K562 (cell line): ENCODE measurements at places on chromosomes 2 and 18. TPM values are rescaled to one million over a fixed set of nuclear protein-coding genes. Genes with fewer than 3 reads are reported as not detected.
A peak's percentile ranks its signal among the peaks of the same experiment; 100 is the strongest.

GRCh38 chr18:36183033-36183432, 4.3 kb upstream of the MOCOS start:
- no peaks in the 10 kb centered on the region for H3K27me3 ChIP-seq
- H3K4me1 ChIP-seq: peaks cover 23% of the 10 kb centered on the region
- no peaks in the 10 kb centered on the region for H3K36me3 ChIP-seq
- no peak overlapping the region for H3K4me3 ChIP-seq
- no peak for DNase-seq
- no peak overlapping the region for H3K27ac ChIP-seq

DNA sequence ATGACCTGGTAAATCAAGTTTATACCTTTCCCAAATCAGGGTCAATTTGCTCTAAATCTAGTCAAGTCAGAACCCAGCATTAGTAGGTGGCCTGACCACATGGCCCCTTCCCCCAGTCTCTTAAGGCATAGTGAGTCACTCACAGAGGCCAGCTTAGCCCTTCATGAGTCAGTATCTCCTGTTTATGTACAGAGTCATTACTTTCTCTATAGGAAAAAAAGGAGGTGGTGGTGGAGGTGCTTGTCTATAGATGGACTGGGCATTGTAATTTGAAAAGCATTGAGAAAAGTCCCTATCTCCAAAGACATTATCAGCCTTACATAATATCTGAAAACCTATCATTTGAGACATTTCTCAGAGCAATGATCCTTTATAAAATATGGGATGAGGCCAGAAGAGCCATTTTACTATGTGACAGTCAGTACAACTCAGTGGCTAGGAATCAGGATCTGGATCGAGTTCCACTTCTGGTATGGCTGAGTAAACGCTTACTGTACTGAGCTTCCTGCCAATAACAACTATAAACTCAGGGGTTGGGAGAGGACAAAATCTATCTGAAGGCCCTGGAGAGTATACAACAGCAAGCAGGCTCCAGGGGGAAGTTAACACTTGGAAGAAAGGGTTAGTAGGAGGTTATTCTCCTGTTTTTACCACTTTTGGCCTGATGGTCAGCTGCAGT, 22.5 kb upstream of the SIGLEC15 start:
- no peak for DNase-seq
- no peak overlapping the region for H3K4me3 ChIP-seq
- H3K4me1 ChIP-seq: no peaks in the 10 kb centered on the region
- no peaks in the 10 kb centered on the region for H3K36me3 ChIP-seq

The VAMP8 gene
- total RNA-seq: 140 and 149 TPM in 2 replicates

The KCNK3 gene
- 0.13 and 0.20 TPM in 2 replicates for total RNA-seq

- no peaks in the 10 kb centered on the region for H3K4me1 ChIP-seq
- peaks cover 35% of the 10 kb centered on the region for H3K27me3 ChIP-seq
- no peaks in the 10 kb centered on the region for H3K36me3 ChIP-seq
- DNase-seq: no peak
- no peak overlapping the region for H3K27ac ChIP-seq
Measured at GRCh38 chr2:111030260-111030891, 90.3 kb upstream of the BCL2L11 start.

DNA sequence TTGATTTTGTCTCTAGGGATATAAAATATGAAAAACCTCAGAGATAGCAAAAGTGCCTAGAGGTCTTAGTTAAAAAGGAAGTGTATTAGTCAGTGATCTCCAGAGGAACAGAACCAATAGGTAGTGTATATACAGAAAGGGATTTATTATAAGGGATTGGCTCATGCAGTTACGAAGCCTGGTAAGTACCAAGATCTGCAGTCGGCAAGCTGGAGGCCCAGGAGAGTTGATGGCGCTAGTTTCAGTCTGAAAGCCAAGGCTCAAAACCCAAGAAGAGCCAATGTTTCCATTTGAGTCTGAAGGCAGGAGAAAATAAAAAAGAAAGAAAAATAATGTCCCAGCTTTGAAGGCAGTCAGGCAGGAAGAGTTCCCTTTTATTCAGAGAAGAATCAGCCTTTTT, 93.3 kb downstream of the COLEC12 start:
- no peak overlapping the region for H3K27ac ChIP-seq
- no peak for DNase-seq
- H3K4me3 ChIP-seq: no peak overlapping the region
- no peaks in the 10 kb centered on the region for H3K36me3 ChIP-seq
- H3K27me3 ChIP-seq: peaks cover 29% of the 10 kb centered on the region
- no peaks in the 10 kb centered on the region for H3K4me1 ChIP-seq

DNA sequence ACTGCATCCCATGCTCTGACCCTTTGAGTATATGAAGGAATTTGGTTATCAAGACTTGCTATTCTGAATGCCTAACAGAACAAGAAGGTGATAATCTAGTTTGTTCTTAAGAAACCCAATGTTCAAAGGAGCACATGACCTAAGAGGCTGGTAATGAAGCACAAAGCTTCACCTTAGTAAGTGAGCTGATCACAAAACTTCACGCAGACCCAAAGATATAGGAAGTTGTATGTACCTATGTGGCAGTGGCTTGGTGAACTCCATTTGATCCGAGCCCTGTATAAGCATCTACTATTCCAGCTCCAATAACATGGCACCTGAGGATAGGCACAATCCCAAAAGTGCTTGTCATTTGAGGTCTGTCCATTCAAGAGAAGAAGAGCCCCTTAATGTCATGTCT, 78.6 kb downstream of the ANKRD44 start:
- no peak for DNase-seq
- H3K27ac ChIP-seq: no peak overlapping the region
- H3K4me1 ChIP-seq: no peaks in the 10 kb centered on the region
- no peaks in the 10 kb centered on the region for H3K36me3 ChIP-seq
- H3K27me3 ChIP-seq: no peaks in the 10 kb centered on the region; the same call in 1 of the 2 replicates
- H3K4me3 ChIP-seq: no peak overlapping the region

The STON1 gene
- total RNA-seq: 0.96 and 0.98 TPM in 2 replicates

GRCh38 chr2:75619956-75620740, 26.4 kb upstream of the MRPL19 start:
- no peaks in the 10 kb centered on the region for H3K36me3 ChIP-seq
- no peak overlapping the region for H3K27ac ChIP-seq
- DNase-seq: no peak
- no peaks in the 10 kb centered on the region for H3K27me3 ChIP-seq

GRCh38 chr2:112077814-112078213, 22.7 kb downstream of the TMEM87B start:
- H3K27me3 ChIP-seq: no peaks in the 10 kb centered on the region
- H3K27ac ChIP-seq: no peak overlapping the region
- H3K36me3 ChIP-seq: peaks cover 40% of the 10 kb centered on the region
- DNase-seq: no peak

The EFEMP1 gene
- total RNA-seq: 0.82 and 0.83 TPM in 2 replicates

GRCh38 chr2:152925547-152926448, 207.4 kb downstream of the ARL6IP6 start:
- H3K27ac ChIP-seq: no peak overlapping the region
- H3K4me3 ChIP-seq: no peak overlapping the region
- DNase-seq: peak; percentile 60
- H3K4me1 ChIP-seq: no peaks in the 10 kb centered on the region

- no peaks in the 10 kb centered on the region for H3K36me3 ChIP-seq
- H3K4me3 ChIP-seq: no peak overlapping the region
- no peak for DNase-seq
- 0 out of 2 replicates have a peak, but pooled peaks cover 4% of the 10 kb centered on the region for H3K4me1 ChIP-seq
- peaks cover 15% of the 10 kb centered on the region for H3K27me3 ChIP-seq
- H3K27ac ChIP-seq: no peak overlapping the region
Measured at GRCh38 chr18:49904871-49905555, 91.7 kb upstream of the ACAA2 start.

- H3K27ac ChIP-seq: no peak overlapping the region
- no peaks in the 10 kb centered on the region for H3K36me3 ChIP-seq
- DNase-seq: no peak
- no peak overlapping the region for H3K4me3 ChIP-seq
Measured at GRCh38 chr2:121019756-121020155, 265.2 kb downstream of the TFCP2L1 start.

- no peaks in the 10 kb centered on the region for H3K36me3 ChIP-seq
- DNase-seq: no peak
- no peaks in the 10 kb centered on the region for H3K4me1 ChIP-seq
- no peak overlapping the region for H3K4me3 ChIP-seq
Measured at GRCh38 chr2:209938906-209939305, 63.5 kb upstream of the RPE start.

DNA sequence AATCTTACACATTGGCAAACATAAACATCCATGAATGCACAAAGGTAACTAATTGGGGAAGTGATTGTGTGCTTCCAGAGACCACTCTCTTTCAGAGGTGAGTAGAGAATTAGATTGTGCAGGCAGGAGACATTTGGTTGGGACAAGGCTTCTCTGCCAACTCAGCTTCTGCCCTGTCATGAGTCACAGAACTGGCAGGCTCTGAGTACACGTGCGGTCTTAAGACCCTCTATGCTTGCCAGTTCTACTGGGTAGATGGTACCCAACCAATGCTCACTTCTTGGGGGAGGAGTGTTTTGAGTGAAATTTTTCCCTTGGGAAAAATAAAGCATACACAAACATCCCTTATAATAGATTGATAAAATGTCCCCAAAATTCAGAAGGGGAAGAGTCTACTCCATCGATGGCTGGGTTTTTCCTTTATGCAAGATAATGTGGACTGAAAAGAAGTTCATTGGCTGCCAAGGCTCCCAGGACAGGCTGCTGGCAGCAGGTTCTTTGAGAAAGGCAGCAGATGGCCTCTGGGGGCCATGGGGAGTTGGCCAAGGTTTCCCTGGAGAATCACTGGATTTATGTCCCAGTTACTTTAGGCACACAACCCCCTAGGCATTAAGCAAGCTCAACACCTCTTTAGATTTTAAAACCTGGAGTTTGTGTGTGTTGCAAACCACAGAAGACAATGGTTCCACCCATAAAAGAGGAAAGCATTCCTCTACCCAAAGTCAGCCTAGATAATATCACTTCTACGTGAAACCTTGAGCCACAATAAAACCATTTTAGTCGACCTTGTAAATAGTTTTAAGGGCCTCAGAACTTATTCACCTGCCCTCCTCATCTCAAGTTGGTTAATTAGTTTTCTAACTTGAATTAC, 417.0 kb downstream of the TXNL1 start:
- no peaks in the 10 kb centered on the region for H3K4me1 ChIP-seq
- H3K4me3 ChIP-seq: no peak overlapping the region
- H3K36me3 ChIP-seq: no peaks in the 10 kb centered on the region

- no peaks in the 10 kb centered on the region for H3K27me3 ChIP-seq
- no peak overlapping the region for H3K4me3 ChIP-seq
- peak; percentile 23 for DNase-seq
- H3K36me3 ChIP-seq: no peaks in the 10 kb centered on the region
- H3K27ac ChIP-seq: no peak overlapping the region
Measured at GRCh38 chr2:138090330-138090729, 126.1 kb downstream of the HNMT start.

DNA sequence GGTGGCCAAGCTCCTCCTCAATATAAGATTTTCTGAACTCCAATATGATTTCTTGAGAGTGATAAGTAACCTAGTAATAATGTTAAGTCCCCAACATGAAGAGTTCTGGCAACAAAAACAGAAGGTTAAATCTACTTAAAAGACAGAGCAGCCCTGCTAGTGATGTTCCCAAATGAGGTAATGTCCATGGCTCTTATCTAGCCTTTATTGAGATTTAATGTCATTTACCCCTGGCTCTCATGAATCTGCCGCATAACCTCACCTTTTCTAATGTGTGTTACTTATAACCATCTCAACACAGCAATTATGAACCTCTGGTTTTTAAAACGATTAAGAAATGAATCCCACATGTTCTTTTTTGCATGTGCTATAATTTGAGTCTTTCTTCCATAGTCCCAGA, 167.5 kb upstream of the ZFP36L2 start:
- peaks cover 13% of the 10 kb centered on the region; the same call in 2 of the 3 replicates for H3K36me3 ChIP-seq
- no peak overlapping the region for H3K4me3 ChIP-seq
- no peak overlapping the region for H3K27ac ChIP-seq

DNA sequence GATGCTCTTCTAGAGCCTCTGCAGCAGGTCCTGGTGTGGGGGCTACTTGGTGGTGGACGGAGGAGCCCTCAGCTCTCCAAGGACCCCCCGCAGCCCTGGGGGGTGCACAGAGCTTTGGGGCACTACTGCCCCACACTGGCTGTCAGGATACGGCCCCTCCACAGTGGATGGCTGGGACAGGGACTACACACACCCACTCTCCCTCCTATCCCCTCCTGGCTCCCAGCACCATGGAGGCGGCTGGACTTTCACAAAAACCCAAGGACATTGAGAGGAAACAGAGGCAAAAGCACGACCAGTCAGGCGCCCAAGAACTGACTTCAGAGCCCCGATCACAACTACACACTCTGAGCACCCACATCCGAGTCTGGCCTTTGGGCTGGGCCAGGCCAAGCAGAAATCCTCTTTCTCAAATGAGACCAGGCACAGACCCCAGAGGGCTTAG, 12.6 kb downstream of the GPR35 start:
- no peak overlapping the region for H3K4me3 ChIP-seq
- no peaks in the 10 kb centered on the region for H3K36me3 ChIP-seq
- no peaks in the 10 kb centered on the region for H3K4me1 ChIP-seq
- no peak for DNase-seq
- peaks cover 3% of the 10 kb centered on the region; the same call in 1 of the 3 replicates for H3K27me3 ChIP-seq
- H3K27ac ChIP-seq: no peak overlapping the region
